Pons (tissue), 1 donor: ENCODE measurements at places on chromosomes 6 and 20.

DNA sequence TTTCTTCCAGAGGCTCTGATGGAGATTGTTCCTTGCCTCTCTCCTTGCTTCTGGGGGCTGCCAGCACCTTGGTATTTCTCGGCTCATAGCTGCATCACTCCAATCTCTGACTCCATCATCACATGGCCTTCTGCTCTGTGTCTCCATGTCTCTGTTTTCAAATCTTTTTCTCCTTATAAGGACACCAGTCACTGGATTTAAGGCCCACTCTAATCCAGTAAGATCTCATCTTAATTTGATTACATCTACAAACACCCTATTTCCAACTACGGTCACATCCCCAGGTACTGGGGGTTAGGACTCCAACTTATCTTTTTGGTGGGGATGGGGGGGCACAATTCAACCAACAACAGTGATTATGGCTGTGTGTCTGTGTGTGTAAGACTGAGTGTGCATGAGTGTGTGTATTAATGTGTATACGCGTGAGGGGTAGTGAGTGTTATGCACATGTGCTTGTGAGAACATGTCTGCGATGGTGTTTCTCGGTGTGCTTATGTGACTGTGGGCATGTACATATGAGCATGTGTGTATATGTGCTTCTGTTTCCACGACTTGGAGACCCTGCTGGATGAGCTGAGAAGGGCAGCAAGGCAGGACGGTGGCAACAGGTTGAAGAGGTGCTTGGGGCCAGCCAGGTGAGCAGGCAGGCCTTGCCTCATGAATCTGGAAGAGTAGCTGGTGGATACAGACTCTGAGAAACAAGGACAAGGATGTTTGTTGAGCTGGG lies 130.5 kb downstream of the MRPL14 start:
- DNase-seq, result no peak

DNA sequence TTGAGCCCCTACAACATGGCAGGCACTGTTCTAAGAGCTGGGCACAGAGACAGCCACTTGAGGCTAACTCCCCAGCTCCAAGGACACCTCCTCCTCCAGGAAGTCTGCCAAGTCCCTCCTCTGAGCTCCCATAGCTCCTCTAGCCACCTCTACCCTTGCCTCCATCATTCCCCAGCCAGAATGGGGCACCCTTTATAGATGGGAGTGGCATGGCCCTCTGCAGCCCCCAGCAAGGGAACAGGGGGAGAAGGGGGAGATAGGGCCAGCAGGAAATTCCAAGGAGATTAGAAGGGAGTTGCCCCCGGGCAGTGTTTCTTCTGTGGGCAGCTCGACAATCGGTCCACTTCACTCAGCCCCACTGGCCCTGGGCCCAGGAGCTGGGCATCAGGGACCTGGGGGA lies 19.7 kb upstream of the TLDC2 start:
- DNase-seq, result no peak

- DNase-seq, result no peak
Measured at GRCh38 chr6:42569102-42570028, 5.5 kb downstream of the UBR2 start.

GRCh38 chr6:7180751-7181150 lies 73.0 kb downstream of the RREB1 start:
- no peak for DNase-seq

- DNase-seq, result no peak
Measured at GRCh38 chr6:21603082-21603952, 9.8 kb downstream of the SOX4 start.

DNA sequence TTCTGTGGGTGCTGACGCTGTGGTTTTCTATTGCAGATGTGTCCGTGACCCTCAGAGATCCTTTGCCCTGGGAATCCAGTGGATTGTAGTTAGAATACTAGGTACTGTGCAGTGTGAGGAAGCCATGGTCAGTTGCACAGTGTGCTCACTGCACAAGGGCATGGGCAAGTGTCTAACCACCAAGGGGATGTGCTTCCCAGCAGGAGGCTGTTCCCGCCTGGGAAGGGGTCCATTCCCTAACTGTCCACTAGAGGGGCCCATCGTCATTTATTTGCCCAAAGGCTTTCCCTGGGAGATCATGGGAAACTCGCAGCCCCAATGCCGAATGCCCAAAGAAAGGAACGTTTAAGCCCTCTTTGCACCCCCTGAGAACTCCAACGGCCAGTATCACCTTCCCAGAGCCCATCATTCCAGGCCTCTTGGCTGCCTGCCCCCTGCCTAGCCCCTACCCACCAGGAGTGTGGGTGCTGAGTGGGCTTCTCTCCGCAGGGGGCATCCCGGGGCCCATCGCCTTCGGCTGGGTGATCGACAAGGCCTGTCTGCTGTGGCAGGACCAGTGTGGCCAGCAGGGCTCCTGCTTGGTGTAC lies 26.2 kb downstream of the SLCO4A1 start:
- peak; percentile 90 for DNase-seq

DNA sequence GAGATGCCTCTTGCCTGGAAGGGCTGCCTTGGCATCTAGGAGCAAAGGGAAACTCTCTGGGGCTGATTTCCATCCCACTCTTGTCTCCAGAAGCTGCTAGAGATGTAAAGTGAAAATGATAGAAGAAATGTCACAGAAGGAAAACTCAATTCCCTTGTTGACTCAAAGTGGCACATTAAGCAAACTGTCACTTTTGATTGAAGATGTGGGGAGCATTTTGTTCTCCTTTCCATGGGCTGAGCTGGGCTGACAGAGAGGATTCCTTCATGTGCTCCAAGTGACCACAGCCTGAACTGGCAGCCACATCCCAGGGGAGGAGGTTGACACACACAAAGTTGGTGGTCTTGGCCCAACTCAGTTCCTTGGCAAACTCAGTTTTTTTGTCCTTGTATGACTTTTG lies 9.8 kb downstream of the GPR31 start:
- DNase-seq, result no peak

- peak; percentile 47 for DNase-seq
Measured at GRCh38 chr6:11744753-11745152, 33.9 kb downstream of the ADTRP start.

- DNase-seq, result no peak
Measured at GRCh38 chr6:104407957-104408356, 451.8 kb downstream of the HACE1 start.

DNA sequence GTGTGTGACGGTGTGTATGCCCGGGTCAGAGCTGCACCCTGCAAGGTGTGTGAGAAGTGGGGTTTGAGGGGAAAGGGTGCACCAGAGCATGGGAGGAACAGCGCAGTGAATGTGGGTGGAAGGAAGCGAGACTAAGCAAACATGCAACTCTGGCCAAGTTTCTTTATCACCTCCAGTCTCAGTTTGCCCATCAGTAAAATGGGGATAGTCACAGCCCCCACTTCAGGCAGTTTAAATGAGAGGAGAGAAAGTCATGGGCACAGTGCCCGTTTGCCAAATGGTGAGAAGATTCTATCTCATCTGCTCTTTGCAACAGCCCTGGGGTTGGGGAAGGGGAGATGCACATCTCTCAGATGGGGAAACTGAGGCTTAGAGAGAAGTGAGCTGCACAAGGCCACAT lies 12.8 kb upstream of the VSTM2L start:
- no peak for DNase-seq

GRCh38 chr6:140579918-140580317 lies 1205.5 kb upstream of the CITED2 start:
- no peak for DNase-seq

DNA sequence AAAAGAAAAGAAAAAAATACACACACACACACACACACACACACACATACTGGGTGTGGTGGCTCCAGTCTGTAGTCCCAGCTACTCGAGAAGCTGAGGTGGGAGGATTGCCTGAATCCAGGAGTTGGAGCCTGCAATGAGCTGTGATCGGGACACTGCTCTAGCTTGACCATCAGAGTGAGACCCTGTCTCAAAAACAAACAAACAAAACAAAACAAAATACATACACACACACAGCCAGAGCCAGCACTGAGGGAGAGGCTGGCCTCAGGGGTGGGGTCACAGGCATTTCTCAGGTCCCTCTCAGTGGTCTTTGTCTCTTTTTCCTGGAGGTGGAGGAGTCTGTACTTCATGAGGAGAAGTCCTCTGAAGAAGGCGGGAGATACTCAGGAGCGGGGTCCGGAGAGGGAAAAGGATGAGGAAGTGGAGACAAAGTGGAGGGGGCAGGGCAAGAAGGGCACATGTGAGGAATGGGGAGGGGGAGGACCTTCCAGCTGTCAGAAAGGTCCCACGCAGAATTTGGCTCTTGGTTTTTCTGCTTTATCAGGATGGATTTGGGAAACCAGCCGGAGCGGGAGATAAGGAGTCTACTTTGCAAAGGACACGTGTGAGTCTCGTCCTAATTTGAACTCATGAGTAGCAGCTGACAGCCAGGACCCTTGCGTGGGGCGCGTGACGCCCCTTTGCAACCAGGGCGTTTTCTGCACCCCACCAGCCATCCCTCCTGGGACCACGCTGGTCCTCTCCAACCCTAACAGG lies 7.7 kb upstream of the MICB start:
- DNase-seq, result no peak

GRCh38 chr6:37277001-37277409 lies 19.1 kb upstream of the TMEM217 start:
- DNase-seq, result no peak

DNA sequence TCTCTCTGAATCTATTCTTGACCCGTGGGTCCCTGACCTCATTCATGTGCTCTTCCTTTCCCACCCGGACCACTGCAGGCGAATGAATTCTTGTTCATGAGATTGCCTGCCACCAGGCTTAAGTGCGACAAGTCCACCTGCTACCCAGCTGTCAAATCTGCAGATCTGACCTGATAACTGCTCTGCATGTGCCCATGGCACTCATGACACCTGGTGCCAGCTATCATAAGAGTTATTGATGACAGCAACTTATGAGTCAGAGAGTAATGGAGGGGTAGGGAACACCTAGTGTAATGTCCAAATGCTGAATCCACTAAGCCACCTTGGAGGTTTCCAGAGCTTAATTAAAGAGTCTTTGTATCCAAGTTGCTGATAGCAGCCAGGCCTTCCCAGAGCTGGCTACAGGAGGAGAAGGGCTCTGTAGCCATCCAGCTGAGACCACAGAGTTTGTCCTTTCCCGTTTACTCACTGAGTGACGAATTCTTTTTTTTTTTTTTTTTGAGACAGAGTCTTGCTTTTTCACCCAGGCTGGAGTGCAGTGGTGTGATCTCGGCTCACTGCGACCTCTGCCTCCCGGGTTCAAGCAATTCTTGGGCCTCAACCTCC lies 17.4 kb downstream of the SHLD1 start:
- DNase-seq, result no peak

GRCh38 chr6:50333696-50334095 lies 284.0 kb upstream of the DEFB112 start:
- no peak for DNase-seq

- no peak for DNase-seq
Measured at GRCh38 chr20:22394583-22394982, 189.8 kb downstream of the FOXA2 start.

DNA sequence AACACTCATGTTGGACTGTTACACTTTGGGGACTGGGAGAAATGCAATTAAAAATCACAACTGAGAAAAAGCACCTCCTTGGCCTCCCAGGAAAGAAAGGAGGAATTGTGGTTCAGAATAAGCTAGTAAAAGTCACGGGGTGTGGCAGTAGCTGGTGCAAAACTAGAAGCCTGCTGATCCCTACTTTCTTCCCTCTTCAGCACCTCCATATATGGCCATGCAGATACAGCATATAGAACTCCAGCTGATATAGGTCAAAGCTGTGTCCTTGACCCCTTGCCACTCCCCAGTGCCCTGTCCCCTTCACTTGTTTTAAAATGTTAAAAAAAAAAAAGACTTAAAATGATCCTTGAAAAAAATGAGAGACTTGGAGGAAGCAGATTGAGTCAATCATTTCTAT lies 5.5 kb upstream of the FLRT3 start:
- DNase-seq, result no peak

GRCh38 chr20:63682384-63683139 lies 13.9 kb upstream of the TNFRSF6B start:
- no peak for DNase-seq

GRCh38 chr6:140636271-140636907 lies 1261.9 kb upstream of the CITED2 start:
- DNase-seq, result peak; percentile 7

DNA sequence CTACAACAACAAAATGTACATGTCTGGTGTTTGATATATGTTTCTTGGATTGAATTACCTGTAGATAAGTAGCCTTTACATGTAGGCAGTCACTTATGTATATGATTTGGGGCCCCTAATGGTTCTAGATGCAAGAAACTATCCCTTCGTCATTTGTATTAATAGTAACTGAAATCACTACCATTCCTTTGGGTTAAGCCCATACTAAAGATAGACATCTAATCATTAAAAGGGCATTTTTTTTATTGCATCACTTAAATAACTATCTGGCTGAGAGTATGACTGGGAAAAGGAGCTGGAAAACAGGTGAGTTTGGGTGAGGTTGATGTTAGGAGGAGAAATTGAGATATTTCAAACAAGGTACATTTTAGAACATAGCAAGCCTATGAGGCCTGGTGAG lies 213.5 kb upstream of the PLN start:
- no peak for DNase-seq

GRCh38 chr20:37650661-37651060 lies 43.2 kb upstream of the CTNNBL1 start:
- DNase-seq, result no peak

DNA sequence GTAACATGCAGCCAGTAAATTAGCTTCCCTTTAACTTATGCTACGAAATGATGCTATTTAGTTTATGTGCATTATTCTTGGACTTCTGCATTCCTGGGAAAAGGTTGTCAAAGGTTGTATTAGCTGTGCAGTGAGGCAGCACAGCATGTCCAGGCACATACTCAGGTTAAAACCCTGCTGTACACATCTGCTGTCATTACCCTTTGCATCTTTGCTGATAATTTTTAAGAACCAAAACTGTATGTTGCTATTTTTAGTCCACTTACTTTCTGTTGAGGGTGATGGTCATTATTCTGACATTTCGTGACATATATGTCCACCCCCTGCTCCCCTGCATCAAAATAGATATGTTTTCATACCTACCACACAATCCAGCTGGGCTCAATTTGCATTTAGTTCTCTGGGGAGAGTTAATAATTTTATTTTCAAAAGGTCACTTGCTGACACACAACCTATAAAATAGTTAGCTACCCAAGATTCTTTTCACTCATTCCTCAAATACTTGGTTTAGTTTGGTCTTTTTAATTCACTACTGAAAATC lies 142.5 kb upstream of the SPACA1 start:
- no peak for DNase-seq

GRCh38 chr20:35443003-35443402 lies 5.0 kb upstream of the GDF5 start:
- DNase-seq, result no peak

DNA sequence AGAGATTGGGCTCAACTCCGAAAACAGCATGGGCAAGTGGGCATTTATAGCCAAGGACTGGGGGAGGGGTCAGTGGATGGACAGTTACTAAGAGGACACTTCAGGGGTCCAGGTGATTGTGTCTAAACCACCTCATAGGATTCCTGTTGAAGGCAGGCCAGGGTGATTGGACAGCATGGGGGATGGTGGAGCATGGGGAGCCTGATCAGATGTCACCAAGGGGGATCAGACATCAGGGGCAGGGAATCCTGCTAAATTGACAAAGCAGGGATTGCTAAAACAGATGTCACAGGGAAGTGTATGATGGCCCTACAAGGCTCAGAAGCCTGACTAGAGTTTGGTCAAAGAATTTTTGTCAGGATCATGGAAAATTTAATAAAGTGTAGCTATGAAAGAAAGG lies 2.4 kb upstream of the PYGB start:
- no peak for DNase-seq

- no peak for DNase-seq
Measured at GRCh38 chr6:89997456-89998445, 103.5 kb downstream of the GJA10 start.
